ENCODE measurements at places on chromosomes 7 and 10.
A peak's percentile ranks its signal among the peaks of the same experiment; 100 is the strongest.

DNA sequence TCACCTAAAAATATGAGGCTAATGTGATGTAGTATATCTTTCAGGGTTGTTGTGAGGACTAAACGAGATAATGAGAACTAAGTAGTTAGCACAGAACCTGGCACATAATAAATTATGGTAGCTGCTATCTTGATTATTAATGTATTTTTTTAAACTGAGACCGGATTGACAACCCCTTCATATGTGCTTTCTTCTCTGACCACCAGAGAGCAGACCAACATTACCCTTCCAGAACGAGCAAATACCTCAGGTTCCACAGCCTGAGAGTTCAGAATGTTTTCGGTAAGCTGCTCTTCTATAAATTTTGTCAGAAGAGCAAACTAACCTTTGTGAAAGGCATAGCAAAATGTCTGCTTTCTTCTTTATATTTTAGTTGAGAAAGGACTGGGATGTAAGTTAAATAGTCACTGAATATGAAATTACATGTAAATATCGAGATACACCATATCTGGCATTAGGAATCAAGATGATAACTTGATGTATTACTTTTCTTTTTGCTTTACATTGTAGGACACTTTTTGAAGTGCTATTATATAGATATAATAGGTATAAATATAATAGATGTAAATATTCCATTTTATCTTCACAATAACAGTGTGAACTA, 13.6 kb upstream of the BPGM start:
- DNase-seq = peak; percentile 34

DNA sequence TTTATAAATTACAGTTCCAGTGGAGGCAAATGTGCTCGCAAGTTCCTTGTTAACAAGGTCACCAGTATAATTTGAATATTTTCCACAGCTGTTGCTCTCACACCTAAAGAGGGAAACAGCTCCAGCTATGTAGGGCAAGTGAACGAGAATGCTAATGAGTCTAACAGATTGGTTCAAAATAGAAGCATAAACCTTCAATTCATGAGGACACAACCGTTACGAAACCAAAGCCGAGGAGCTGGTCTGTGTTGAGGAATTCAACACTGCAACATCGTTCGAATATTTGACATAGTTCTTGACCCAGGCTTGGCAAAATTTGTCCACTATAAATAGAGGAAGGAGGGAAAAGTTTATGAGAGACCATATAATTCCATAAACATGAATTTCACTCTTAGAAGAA, 161.3 kb downstream of the KLF6 start:
- DNase-seq = no peak

DNA sequence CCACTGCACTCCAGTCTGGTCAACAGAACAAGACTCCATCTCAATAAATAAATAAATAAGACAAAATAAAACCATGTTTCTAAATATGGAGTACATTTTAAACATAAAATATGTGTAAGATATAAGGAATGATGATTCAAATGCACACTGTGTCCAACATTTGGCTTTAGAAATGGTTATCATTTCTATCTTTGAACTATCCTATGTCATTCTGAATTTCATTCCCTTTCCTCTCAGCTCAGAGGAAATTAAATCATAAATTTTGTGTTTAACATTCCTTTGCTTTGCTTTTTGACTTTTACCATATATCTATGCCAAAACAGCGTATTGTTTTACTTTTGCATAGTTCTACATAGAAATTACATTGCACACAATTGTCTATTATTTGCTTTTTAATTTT, 130.9 kb downstream of the GNAT3 start:
- DNase-seq = no peak

GRCh38 chr7:37028909-37029440, 304.7 kb upstream of the AOAH start:
- no peak for DNase-seq

DNA sequence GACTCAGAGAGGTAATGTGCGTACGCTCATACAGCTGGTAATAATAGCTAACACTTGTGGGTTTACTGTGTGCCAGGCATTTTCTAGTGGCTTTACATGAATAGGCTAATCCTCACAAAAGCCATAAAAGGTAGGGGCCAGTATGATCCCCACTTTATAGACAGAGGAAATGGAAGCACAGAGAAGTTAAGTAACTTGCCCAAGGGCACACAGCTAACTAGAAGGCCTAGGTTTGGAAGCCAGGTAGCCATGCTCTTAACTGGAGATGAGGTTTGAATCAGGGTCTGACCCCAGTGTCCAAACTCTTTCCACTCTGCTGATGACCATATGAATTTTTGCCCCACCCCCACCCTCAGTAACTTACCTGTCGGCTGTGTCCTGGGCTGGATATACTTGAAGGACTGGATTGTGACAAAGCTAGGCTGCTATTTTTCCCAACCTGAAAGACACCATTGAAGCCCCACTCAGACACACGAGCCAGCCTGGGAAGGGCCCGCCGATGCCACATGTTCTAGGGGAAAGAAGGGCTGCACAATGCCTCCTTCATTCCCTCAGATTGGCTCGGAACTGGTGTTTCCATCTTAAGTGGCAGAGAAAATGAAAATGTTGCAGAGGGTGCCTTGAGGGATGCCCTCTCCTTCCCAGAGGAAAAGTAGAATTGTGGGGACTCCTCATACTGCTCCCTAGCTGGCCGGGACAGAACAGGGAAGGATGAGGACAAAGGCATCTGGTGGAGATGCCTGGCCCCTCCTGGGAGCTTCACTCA, 29.1 kb upstream of the EFCAB10 start:
- DNase-seq = no peak

DNA sequence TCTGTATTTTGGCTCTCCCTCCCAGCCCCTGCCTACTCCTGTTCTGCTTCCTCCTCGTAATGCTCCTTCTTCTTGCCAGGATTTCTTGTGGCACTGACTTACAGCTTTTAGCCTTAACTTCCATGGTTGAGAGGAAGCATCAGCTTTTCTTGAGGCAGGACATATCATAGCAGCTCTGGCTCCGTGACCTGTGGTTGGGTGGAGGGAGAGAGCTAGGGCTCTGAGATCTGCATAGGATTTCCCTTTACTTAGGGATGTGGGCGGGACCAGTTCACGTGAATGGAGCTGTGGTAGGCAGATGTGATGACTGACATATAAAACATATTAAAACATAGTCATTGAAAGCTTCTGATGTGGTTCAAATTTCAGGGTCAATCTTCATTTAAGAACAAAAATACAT, 10.6 kb upstream of the RAB11FIP2 start:
- DNase-seq = no peak

DNA sequence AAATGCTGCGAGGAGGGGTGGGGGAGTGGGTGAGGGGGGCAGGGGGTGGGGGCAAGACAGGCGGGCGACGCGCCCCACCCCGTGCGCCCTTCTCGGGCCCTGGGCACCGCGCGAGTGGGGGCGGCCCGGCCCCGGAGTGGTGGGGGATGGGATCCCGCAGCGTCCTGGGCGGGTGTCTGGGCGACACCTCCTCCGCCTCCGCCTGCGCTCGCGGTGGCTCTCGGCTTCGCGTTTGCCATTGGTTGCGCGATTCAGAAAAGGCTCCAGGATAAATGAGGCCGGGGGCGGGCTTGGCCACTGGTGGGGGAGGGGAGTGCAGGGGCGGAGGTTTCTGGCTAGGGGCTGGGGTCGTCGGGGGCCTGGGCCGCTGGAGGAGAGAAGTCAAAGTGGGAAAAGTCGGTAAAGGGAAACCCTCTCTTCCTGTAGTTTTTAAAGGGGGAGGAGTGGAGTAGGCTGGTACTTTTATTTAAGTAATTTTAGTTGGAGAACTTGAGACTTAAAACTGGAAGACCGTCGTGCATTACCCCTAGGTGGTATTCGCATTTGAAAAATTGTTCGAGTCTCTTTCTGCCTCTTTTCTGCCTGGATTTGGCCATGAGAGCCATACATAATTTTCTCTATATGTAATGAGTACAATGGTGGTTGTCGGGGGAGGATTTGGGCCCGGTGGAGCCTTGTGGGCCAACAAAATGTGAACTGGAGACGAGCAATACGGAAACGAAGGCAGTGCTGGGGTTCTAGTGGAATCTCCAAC, 992 bp upstream of the IGF2BP3 start:
- DNase-seq = no peak

GRCh38 chr10:119003572-119004289, 25.8 kb upstream of the NANOS1 start:
- DNase-seq = no peak

GRCh38 chr10:130018730-130019185, 54.7 kb upstream of the EBF3 start:
- DNase-seq = no peak

GRCh38 chr7:127755521-127755920, 103.5 kb downstream of the SND1 start:
- DNase-seq = no peak

DNA sequence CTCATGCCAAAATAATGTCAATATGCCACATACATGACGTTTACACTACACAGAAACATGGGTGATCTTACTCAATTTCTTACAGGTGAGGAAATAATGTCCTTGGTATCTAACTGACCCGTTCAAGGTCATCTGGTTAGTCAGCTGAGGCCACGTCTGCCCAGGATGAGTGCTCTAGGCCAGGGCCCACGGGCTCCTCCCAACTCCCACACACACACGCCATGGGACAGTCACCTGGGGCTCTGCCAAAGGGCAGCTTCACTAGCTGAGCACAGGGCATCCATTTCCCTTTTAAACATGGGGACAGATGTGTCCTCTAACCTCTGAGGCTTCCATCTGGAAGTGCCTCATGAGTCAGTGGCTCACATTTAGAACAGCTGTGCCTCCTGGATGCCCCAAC, 123.9 kb downstream of the TNS3 start:
- DNase-seq = no peak

DNA sequence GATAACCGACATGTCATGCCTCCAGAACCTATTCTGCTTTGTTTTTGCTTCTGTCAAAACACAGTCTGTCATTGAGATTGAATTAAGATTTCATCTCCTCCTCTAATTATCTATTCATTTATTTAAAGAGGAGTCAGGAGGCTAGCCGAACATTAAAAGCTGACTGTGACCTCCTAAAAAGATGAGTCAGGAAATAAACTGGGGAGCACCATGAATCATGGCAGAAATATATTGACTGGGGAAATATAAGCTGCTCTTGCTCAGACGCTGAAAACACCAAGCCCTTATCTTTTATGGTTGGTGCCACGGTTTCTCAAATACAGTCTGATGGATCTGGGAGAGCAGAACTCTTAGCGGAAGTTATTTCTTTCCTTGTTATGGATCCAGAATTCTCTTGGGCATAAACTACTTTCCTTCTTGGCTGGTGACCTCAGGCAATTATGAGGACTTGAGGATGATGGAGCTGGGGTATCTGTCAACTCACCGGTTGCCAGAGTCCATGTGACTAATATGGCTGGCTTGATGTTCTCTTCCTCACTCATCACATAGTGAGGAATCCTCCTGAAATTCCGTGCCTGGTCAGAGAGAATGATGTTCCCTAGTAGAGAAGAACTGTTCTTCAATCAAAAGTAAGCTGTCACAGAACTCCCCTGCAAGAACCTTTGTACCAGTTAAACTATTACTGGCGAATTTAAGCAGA, 307.6 kb upstream of the PHYHIPL start:
- DNase-seq = no peak

DNA sequence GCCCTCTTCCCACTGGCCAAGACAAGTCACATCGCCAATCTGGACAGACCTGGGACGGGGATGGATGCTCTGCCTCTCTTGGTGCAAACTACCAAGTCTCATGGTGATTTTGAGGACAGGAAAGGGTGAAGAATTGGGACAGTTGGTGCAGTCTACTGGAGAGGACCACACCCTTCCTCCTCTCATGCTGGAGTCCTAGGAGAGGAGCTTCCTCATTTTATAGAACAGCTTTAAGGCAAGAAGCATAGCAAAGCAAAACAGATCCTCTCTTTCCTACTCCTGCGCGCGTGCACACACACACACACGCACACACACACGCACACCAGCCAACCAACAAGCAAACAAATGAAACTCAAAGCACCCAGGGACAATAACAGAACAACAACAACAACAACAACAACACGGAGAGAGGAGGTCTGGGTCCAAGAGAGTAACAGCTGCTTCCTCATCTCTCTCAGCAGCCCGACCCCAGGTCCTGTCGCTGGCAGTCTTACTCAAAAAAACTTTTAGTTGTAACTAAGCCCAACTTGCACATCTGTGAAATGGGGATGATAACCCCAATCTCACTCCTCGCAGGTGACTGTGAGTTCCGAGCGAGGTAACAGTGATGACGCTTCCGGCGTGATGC, 83.4 kb downstream of the TMEM178B start:
- no peak for DNase-seq

- no peak for DNase-seq
Measured at GRCh38 chr7:149199234-149199995, 4.1 kb downstream of the ZNF282 start.

GRCh38 chr10:88728107-88728763, 22.2 kb downstream of the LIPK start:
- DNase-seq = peak; percentile 13

- no peak for DNase-seq
Measured at GRCh38 chr10:69145864-69146263, 21.9 kb downstream of the VPS26A start.

DNA sequence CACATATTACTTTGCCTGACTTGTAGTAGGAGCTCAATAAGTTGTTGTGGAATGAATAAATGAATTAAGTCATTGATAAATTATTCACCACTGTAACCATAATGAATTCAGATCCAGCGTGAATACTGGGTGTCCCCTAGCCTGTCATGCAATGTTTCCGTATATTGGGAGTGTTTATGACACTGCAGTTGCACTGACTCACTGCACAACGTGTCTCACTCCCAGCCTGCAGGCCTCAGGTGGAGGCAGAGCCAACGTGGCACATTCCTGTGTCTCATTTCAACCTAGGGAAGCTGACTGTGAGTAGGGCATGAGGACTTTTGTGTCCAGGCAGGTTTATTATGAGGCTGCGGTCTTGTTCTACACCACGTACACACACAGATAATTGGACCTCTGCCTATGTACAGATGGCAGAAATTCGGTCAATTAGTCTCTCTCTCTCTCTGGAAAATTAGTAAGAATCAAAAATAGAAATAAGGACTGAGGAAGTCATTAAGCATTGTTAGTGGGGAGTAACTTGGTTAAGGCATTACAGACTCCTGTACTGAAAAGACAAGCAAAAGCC, 299.1 kb upstream of the IGFBP3 start:
- DNase-seq = no peak

GRCh38 chr10:45483002-45483401, 109.0 kb downstream of the ALOX5 start:
- no peak for DNase-seq

- no peak for DNase-seq
Measured at GRCh38 chr10:72322030-72322279, 32.8 kb downstream of the DNAJB12 start.
